ENCODE measurements at places on chromosomes 3 and 15. TPM values are rescaled to one million over a fixed set of nuclear protein-coding genes. Genes with fewer than 3 reads are reported as not detected.

DNA sequence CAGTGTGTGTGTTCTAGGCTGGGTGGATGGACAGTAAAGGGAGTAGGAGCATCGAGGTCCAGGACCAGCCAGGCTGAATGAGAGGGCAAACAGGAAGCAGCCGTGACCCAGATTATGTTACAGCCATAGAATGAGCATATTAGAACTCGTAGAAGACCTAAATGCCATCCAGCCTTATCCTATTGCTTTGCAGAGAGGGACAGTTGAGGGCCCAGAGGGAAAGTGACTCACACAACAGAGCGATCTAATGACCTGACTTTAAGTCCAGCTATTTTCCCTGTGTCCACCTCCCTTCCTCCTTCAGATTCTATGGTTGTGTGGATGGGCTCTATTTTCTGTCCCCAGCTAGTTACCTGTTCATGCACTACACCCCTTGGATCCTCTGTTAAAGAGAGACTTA, 634.1 kb upstream of the TBL1XR1 start:
- DNase-seq = no peak

GRCh38 chr15:66819084-66819483, 117.0 kb downstream of the SMAD6 start:
- no peak for DNase-seq

DNA sequence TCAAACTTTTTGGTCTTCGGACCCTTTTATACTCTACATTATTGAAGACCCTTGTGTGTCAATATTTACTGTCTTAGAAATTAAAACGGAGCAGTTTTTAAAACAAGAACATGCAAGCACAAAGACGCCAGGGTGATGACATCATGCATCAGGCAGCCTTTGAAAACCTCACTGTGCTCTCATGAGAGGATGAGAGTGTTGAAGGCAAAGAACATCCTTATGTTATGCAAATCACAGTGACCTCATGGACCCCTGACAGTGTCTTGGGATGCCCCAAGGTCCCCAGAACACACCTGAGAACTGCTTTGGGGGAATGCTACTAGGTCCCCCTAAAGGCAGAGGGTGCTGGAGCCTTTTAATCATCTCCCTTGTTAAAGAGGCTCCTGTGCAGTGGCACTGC, 51.6 kb downstream of the CHDH start:
- DNase-seq = no peak

- no peak for DNase-seq
Observed at GRCh38 chr3:119357190-119357589, 63.0 kb downstream of the ARHGAP31 start.

GRCh38 chr3:183824761-183825455, 469 bp downstream of the MAP6D1 start:
- DNase-seq = peak; percentile 73

CIDEC gene
- 1.9 TPM for total RNA-seq

MST1R gene
- 1.2 TPM for total RNA-seq

EPHA3 gene
- 9.2 TPM for total RNA-seq

TBC1D5 gene
- 25.9 TPM for total RNA-seq
